Activated CD4-positive, alpha-beta T cell treated with anti-CD3 and anti-CD28 coated beads for 4 hours (primary cell): ENCODE measurements at places on chromosomes 2 and 18.

DNA sequence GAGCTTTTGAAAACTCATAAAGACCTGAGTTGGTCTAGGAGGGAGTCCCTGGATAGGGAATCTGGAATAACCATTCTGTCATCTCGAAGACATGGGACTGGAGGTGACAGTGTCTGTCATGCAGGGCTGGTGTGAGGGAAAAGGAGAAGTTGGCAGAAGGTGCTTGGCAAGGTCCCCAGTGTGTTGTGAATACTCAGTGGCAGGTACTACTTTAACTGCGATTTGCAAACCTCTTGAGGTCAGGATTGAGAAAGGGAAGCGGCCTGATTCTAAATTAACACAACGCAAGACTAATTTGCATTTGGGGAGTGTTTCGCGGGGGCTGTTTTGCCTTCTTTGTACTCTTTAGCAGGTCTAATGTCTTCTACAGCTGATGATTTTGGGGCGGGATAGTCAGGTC, 77.0 kb upstream of the TMEM200C start:
- DNase-seq: no peak

GRCh38 chr2:3557639-3558204, 411 bp downstream of the RNASEH1 start:
- no peak for DNase-seq

GRCh38 chr2:233395687-233396086, 41.4 kb downstream of the DGKD start:
- no peak for DNase-seq

DNA sequence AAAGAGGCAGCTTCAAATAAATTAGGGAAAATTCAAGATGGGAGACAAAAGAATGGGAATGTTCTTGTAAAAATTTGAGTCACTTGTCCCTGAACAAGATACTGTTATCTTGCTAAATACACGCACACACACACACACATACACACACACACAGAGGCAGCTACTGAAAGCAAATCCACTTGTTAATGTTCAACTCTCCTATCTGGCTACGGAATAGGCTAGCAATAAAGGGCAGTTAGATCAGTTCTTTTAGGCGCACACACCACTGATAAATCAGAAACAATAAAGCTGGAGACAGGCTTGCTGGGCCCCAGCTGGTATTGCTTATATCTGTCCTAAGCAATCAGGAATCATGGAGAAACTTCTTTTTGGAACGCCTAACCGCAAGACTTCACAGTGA, 461.6 kb downstream of the BCL11A start:
- DNase-seq: no peak

- no peak for DNase-seq
Observed at GRCh38 chr2:192072261-192072660, 122.5 kb downstream of the TMEFF2 start.

GRCh38 chr2:178449700-178450523, 1.1 kb downstream of the PRKRA start:
- DNase-seq: no peak

DNA sequence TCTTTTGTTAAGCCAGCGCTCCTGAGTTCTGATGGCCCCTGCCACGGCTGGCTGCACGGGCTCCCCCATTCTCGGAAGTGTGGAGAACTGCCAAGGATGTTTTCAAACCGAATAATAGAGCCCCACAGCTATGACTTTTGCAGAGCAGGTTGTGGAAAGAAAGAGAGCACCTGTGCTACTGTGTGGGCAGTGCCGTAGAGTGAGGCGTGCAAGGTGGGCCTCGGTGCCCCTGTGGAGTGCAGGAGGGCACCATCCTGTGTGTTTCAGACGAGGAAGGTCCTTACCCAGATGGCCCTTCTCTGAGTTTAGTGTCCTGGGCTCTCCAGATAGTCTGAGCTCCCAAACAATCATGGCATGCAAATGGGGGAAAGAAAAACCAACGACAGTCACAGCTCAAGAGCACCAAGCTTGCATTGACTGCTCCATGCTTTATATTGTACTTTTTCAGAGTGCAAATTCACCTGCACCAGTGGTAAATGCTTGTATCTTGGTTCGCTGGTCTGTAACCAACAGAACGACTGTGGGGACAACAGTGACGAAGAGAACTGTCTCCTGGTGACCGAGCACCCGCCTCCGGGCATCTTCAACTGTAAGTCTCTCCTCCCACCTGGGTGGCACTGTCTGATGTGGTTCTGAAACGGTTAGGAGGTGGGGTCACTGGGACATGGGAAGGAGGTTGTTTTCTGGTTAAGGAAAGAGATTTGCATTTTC, 219.4 kb downstream of the LDLRAD4 start:
- peak; percentile 55 for DNase-seq

GRCh38 chr2:155708071-155708470, 624.5 kb downstream of the NR4A2 start:
- no peak for DNase-seq

- DNase-seq: no peak
Observed at GRCh38 chr18:61554946-61555361, 221.7 kb downstream of the CDH20 start.

DNA sequence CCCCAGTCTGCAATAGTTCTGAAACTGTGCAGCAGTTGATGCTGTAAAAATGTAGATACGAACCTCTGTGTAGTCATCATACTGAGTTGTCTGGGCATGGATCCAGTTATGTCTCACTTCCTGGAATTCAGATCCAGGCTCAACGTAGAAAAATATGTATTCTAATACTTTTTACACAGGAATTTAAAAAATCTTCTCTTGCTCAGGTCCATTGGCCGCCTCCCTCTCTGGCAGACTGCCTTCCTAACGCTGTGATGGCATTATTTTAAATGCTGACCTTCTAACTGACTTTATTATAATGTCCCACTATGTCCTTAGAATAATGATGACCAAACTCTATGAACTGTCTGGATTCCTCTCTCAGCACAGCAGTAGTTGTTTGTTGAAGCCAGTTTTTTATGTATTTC, 119.6 kb downstream of the FEZ2 start:
- no peak for DNase-seq

- DNase-seq: no peak
Observed at GRCh38 chr18:44986933-44987332, 306.2 kb downstream of the SETBP1 start.

GRCh38 chr18:7301094-7301493, 70.2 kb downstream of the LRRC30 start:
- DNase-seq: no peak

DNA sequence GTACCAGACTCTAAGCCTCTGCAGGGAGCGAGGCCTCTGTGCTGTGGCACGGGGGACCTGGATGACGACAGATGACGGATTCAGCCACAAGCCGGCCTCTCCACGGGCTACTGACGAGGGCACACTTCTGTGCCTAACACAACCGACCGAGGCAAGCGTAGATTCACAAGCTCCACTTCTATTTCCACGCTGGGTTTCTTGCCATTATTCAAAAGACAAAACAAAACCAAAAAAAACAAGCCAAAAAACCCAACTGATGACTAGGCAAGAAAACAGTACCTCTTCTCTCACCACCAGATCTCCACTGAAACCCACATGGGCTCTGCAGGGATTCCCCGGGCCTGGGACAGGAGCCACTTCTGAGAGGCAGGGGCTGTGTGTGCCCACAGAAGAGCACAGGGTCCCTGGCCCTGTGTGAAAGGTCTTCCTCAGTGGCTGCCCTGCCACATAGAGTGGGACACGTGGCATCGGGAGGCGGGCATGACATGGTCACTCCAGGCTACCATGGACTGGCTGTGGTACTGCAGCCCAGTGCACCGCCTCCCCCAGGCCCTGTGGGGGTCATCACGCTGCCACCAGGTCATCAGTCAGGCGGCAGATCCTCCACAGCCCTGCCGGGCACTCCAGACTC, 254.7 kb downstream of the HDAC4 start:
- no peak for DNase-seq

DNA sequence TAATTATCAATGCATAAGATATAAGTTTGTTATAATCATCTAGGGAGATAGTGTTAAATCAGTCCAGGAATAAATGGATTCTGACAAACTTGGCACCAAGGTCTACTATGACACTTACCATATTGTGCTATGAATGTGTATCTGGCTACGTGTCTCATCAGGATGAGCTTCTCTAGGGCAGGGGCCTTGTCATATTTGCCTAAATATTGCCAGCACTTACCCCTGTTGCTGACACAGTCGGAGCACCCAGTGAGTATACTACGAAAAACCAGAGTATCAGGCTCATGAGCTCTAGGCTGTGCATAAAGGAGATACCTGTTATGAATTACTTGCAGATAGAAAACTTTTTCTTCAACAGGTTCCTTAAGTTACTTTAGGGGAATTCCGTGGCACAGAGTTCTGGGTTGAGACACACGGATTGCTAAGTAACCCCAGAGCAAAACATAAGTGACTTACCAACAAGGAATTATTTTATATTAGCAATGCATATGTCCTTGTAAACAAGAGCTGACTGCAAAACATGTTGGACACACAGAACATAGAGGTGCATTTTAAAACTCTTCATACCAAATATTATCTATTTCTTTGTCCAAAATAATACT, 7.7 kb upstream of the TTC39C start:
- no peak for DNase-seq

DNA sequence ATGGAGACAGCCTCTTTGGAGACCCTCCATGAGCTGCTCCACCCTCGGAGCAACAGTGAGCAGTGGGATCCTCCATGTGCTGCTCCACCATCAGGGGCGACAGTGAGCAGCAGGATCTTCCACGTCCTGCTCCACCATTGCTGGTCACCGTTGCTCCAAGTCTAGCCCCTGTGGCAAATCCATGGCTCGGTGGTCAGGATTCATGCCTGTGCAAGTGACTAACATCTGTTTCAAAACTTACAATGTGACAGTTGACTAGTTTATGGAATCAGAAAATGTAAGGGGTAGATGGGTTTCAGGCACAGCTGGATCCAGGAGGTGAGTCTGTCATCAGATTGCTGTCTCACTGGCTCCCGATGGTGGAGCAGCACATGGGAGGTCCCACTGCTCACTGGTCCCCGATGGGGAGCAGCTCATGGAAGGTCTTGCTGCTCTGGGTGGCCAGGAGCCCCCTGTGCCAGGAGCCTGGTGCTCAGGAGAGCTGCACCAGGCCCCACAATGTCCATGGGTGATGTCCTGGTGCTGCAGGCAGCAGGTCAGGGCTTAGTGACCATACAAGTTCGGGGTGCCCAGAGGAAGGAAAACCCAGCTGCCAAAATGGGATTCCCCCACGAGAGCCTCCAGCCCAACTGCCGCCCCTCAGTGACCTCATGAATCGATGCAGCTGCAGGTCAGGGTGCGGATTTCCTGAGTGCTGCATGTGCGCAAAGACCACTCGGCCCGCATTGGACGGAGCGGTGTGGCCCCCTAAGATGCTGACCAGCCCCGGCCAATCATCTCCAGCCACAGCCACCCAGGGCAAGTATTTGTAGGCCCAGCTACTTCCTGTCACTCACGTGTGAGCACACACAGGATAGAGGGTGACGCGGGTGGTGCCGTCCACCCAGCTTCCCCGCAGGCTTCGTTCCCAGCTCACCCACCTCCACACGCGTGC, 116.5 kb upstream of the OTOS start:
- no peak for DNase-seq

DNA sequence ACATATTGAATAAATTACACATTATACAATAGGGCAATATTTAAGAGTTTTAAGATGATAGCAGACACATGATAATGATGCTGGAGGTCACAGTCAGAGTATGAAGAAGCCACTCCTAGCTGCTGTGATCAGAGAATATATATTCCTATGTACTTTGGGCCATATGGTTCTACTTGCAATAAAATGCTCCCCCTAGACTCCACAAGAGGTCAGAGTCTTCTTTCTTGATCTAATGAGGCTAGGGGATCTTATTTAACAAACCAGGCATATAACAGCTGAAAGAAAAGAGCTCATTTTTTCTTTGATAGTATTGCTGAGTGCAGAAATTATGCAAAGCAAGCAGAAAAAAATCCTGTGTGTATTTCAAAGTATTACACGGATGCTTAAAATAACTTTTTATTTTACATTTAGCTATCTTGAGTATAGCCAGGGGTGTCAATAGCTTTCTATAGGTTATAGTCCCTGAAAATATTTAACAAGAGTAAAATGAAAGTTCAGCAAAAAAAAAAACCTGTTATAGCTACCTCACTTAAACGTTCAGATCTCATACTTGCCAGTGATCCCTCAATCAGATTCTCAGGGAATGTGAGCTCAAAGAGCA, 748.7 kb upstream of the CHAC2 start:
- no peak for DNase-seq

- DNase-seq: no peak
Observed at GRCh38 chr2:236981701-236982485, 103.8 kb upstream of the COPS8 start.

DNA sequence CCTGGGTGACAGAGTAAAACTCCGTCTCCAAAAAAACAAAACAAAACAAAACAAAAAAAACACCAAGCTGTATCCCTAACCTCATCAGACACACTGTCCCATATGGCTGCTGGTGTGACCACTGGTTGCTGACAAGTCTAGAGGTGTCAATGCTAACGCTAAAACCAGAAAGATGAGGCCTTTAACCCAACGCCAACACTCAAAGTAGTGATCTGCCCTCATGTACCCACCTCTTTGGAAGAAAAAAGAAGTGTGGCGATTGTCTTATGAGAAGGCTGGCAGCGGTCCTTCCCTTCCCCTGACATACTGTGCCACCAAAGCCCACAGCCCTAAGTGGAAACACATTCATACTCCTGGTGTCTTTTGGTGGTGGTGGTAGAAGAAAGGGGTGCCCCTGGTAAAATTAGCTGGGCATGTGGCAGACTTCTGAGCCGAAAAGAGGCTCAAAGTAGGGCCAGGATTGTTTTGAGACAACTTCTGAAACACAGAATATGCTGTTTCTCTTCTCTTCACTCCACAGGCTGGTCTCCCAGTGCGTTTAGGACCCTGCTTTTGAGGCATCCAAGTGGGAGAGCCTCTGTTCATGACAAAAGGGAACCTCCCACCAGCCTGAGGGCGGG, 9.8 kb downstream of the SERTAD2 start:
- DNase-seq: no peak

- no peak for DNase-seq
Observed at GRCh38 chr2:101328474-101329007, 20.0 kb upstream of the RNF149 start.

DNA sequence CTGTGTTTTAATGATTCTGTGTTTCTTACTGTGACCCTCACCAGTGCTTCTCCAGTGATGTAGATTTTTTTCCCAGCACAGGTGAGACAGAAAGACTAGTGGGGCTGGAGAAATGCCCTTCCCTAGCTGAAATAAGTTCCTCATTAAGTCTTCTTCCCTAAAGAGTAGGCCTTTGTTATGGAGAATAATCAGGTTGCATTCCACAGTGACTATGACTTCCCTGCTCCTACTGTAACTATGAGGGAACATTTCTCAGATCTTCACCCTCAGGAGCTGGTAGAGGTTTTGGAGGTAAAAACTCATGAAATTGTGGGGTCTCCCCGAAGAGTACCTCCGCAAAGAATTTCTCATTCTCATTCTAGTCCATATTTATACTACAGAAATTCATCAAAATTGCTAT, 286.2 kb downstream of the GRB14 start:
- no peak for DNase-seq

- no peak for DNase-seq
Observed at GRCh38 chr2:142398212-142398611, 267.4 kb upstream of the LRP1B start.

DNA sequence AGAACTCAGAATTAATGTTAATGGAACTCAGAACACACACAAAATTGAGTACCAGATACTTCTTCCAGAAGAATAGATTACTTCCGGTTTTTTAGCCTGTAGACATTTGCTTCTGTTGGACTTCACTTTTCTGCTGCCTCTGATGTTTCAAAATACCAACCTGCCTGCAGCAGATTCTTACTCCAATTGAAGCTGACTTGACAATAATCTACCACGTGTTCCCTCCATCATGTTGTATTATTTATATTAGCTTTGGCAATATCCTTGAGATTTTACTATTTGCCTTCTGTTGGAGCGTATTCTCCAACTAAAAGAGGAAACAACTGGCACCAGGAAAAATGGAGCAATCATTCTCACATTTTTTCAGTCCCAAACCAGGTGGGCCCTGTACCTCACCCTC, 3.1 kb upstream of the GORASP2 start:
- DNase-seq: no peak
